Trophoblast cell (in vitro differentiated cells and primary cell): ENCODE measurements at places on chromosomes 13 and 19.

GRCh38 chr13:63438951-63439350 lies 2023.3 kb upstream of the PCDH20 start:
- no peak for DNase-seq

DNA sequence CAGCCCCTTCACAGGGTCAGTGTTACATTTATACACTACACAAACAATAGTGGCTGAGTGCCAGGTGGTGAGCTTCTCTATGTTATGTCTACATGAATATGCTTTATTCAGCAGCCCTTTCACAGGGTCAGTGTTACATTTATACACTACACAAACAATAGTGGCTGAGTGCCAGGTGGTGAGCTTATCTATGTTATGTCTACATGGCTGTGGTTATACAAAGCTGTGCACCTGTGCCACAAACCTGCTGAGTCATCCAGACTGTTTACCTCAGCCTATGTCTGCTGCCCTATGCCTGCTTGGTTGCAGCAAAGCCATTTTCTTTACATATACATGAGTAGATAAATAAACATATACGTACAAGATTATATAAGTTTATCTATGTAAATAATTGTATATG lies 76.5 kb downstream of the ZNF726 start:
- DNase-seq: peak; percentile 33

- no peak for DNase-seq
Observed at GRCh38 chr13:73107970-73108369, 49.2 kb downstream of the KLF5 start.

- DNase-seq: peak; percentile 68
Observed at GRCh38 chr19:38264486-38265212, at the start of gene SPINT2. SPINT2 (plus strand) TSS chr19:38264573; CDS start chr19:38264893, 320 bp downstream.
